ENCODE measurements at places on chromosomes 2 and 18.

DNA sequence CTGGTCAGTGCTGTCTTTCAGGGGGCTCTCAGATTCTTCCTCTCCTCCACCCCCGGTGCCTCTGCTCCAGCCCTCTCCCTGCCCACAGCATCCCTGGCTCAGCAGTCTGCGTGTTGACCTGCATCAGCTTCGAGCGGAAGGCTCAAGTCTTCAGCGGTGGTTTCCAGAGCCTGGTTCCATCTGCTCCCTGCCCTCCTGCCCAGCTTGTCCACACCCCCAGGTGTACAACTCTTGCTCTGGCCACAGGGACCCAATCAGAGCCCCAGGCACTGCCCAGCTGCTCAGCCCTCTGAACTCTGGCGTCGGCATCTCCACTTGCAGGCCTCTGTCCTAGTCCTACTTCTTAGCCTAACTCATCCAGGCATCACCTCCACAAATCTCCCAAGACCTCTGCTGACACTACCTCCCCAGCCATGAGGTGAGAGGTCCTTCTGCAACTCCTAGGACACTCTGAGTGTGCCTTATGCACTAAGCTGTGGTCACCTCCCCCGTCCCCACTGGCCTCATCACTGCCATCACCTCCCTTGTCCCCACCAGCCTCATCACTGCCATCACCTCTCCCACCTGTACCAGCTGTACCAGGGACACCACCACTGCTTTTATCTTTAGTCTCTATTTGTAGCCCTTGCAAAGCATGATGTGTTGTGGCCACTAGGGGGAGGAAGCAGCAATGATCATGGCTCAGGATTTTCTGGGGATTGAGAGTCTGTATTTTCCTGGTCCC is 60.9 kb downstream of the EDAR start:
- DNase-seq: peak; percentile 69

DNA sequence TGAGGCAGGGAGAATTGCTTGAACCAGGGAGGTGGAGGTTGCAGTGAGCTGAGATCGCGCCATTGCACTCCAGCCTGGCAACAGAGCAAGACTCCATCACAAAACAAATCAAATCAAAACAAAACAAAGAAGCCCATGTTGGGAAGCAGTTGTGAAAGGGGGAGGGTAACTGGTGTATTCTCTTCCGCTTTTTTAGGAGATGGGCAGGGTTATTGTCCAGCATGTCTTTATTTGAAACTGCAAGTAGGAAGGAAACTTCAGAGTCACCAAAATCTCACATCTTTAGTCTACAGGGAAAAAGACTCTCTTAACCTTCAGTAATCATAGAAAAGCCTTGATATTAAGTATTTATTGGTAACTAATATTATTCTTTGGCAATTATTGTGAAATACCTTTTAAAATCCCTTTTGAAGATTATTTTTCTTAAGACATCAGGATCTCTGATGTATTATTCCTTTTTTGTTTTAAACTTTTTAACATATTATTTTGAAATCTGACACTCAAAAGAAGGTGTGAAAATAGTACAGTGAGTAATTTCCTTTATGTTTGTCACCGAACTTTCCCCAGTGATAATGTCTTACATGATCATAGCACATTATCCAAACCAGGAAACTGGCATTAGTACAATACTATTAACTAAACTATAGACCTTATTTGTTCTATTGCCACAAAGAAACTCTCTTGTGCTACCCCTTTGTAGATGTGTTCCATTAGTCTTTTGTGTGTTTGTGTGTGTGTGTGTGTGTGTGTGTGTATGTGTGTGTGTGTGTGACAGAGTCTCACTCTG is 84.3 kb upstream of the LTBP1 start:
- DNase-seq: no peak

DNA sequence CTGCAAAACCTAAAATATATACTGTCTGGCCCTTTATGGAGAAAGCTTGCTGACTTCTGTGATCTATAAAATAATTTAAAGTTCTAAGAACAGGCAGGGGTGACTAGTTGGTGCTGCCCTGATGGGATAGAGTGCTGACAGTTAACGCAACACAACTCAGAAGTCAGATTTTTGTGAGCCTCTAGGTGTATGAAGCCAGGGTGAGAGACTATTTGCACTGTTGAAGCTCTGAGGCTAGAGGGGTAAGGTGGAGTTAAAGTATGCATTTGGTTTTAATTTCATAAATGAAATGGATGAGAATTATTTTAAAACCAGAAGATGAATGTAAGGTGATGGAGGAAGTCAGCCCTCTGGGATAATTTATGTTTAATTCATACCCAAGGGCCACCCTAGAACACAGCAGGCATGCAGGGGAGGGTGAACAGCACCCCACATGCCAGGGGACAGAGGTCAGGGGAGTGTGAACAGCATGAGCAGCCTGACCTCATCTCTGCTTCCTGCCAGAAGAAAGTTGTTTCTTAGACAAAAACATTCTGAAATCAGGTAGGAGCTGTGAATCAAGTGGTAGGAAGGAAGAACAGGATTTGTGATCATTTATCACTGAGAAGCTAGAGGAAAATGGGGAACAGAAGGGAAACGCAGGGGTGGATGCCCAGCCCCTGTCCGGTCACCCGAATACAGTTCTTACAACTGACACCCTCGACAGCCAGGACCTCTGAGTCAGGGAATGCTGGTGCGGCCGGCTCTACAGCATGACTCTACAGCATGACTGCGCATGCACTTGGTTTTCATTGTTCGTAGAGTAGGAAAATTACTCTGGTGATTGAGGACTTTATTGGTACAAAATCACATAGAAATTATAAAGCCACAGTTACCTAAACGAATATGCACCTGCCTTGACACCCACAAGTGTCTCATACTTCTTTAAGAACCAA is 93.1 kb downstream of the MBP start:
- peak; percentile 79 for DNase-seq

- DNase-seq: no peak
Observed at GRCh38 chr2:15884790-15885189, 55.6 kb upstream of the MYCN start.

DNA sequence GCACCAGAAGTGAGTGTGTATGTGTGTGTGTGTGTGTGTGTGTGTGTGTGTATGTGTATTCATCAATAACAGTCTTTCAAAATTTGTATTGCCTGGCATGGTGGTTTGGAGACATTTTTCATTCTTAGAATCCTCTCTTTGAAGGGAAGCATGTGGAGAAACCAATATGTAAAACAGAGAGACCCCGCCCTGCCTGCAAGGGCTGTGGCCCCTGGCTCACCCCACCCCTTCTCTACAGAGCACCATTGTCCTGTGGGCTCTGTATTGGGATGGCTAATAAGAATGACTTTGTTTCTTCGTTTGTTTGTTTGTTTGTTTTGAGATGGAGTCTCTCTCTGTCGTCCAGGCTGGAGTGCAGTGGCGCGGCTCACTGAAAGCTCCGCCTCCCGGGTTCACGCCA is 65.9 kb downstream of the GNAL start:
- DNase-seq: no peak

- DNase-seq: no peak
Observed at GRCh38 chr2:100140582-100140981, 1.8 kb downstream of the AFF3 start.

DNA sequence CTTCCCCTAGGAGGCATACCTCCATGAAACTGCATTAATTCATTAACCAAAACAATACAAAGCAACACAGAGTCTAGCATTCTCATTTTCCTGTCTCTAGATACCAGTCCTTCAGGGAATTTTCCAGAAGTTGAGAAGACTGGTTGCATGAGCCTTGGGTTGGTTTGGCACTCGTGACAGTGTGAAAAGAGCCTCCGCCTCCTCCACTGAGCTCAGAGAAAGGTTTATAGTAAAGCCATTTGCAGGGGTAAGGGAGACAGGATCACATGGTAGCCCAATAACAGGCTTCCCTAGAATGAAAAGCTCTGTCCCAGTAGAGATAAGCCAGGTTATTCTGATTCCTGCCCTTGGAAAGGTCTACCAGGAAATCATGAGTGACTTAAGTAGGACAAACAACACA is 9.7 kb upstream of the TMEM247 start:
- DNase-seq: no peak

DNA sequence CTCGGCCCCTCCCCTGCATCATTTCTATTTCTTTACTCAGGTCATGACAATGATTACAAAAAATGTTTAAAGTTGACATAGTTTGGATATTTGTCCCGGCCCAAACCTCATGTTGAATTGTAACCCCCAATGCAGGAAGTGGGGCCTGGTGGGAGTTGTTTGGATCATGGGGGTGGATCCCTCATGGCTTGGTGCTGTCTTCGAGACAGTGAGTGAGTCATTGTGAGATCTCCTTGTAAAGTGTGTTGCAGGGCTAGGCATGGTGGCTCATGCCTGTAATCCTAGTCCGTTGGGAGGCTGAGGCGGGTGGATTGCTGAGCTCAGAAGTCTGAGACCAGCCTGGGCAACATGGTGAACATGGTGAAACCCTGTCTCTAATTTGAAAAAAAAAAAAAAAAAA is 9.2 kb upstream of the MAP4K4 start:
- no peak for DNase-seq

GRCh38 chr2:140349695-140350094 is 1569.5 kb upstream of the NXPH2 start:
- no peak for DNase-seq

GRCh38 chr2:205860885-205861284 is 178.6 kb downstream of the NRP2 start:
- DNase-seq: no peak

- no peak for DNase-seq
Observed at GRCh38 chr2:164066095-164066494, 330.3 kb upstream of the FIGN start.

DNA sequence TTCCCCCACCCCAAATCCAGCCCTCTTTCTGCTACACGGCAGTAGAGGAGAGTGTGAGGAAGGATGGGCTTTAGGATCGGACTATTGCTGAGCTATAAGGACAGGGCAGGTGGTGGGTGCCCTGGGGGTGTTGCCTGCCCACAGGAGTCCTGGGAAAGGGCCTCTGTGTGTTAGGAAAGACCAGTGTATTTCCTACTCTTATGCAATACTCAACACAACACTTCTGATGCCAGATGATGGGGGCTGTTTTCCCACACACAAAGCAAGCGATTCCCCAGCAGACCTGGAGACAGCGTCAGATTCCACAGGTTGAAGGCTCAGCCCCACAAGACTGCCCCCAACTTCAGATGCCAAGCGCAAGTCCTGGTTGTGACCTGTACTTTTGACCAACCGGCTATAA is 91.0 kb upstream of the LCLAT1 start:
- no peak for DNase-seq

DNA sequence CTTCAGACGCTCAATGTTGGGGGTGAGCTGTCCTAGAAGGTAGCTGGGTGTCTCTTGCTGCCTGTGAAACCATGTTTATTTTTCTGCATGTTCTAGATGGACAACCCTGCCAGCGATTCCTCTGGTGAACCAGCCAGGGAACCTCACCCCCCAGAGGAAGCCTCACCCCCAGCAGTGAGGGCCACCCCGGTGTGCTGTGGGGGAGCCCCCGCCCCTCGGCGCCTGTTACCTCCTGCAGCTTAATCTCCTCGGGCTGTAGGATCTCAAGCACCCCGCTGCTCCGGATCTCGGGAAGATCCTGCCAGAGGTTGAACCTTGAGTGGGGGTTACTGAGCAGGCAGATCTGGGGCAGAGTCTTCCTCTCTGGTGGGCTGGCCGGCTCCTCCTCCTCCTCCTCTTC is 50.0 kb downstream of the SNORC start:
- DNase-seq: no peak

- no peak for DNase-seq
Observed at GRCh38 chr2:214156971-214157370, 253.9 kb upstream of the VWC2L start.

DNA sequence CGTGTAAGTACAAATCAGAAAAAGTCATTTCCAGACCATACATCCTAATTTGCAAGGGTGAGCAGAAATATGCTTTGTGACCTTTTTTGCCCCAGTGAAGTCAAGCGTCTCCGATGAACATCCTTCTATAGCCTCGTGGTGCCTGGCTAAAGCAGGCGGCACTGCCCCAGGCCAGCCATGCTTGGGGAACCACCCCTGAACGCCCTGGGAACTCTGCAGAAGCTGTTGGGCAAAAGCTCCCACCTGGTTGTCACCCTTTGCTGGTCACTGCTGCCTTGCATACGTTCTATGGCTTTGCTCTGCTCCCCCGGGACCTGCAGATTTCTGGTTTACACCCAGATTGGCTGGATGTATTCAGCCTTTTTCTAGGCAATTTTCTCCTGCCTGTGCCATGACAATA is 256.4 kb downstream of the SS18 start:
- no peak for DNase-seq

DNA sequence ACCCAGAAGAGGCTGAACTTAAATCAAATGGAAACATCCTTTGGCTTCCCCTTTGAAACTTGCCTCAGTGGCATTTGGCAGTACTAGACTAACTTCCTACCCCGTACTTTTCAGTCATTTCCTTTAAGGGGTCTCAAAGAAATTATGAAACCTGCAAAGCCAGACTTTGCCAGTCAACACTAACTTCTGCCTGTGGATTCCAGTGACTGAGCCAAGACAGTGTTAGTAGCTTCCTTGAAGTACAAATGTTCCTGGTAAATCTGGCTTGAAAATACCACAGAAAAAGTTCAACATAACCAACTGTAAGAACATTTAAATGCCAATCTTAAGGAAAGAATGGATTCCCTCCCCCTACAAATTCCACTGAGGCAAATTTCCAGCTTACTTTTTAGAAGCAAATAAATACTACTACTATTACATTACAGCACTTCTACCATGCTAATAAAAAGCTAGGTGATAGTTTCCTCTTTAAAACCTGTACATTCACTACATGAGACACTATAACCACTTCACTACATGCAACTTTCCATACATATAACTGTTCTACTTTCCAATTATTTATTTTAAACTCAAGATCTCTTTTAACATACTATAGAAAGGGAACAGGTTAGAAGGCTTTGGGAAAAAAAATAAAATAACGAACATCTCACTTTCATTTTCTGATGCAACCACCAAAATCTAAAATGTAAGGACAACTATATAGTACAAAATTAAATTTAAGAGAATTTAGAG is 2.4 kb downstream of the PELI1 start:
- DNase-seq: peak; percentile 38

DNA sequence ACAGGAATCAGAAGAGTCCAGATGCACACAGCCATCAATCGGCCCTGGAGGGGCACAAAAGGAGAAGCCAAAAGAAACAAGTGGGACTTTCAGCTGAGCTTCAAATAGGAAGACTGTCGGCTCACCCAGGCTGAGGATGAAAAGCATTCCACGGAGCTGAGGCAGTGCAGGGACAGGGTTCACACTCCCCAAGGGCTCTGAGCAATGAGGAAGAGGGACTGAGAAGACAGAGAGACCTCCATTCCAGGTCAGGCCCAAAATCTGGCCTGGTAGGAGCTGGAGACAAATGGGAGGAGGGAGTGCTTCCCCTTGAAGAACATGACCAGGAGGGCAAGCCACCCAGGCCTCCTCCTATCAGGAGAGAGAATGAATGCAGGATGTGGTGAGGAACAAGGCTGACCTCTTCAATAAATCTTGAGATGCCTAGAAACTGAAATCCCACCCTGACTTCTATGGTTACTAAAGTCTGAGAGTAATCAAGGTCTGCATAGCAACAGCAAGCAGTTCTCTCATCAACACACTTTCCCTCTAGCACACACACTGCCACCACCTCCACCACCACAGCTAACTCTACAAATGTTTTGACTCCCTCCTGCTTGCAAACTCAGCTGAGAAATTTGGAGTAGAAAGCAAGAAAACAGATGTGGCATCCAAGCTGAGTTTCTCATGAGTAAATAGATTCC is 434.4 kb downstream of the TNS1 start:
- peak; percentile 8 for DNase-seq

Data from Ammon's horn (tissue), 1 donor.